Stimulated activated CD8-positive, alpha-beta memory T cell treated with anti-CD3 and anti-CD28 coated beads, Interleukin-15, amount 100 ng/mL, for 4 hours (primary cell): ENCODE measurements at places on chromosomes 2 and 18.

DNA sequence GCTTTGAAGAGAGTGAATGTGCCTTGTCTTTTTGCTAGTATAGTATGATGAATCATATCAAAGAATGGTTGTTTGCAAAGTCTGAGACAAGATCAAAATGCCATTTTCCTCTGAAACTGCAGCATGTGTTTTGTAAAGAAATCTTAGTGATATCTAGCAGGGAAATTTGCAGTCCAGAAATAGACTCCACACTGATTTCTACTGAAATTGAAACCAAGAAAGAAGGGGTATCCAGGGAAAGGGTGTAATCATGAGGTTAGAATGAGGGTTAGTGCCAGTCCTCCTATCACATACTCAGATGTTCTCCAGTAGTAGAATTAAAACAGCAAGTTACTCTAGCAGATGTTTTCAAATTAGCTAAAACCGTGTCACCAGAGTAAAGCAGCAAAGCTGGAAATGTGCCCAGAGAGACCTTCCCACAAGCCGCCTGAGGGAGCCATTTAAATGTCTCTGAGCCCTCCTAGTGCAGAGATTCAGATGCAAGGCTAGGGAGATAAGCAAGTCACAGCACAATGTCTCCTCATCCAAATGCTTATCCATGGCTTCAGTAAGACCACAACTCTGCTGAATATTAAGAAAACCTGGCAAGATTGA lies 4.9 kb downstream of the DLGAP1 start:
- DNase-seq = no peak

GRCh38 chr2:9074930-9075329 lies 71.4 kb upstream of the MBOAT2 start:
- no peak for DNase-seq

GRCh38 chr18:79922971-79923411 lies 28.5 kb downstream of the SLC66A2 start:
- DNase-seq = no peak

GRCh38 chr2:187138265-187138664 lies 289.3 kb upstream of the ZSWIM2 start:
- DNase-seq = no peak

GRCh38 chr2:231387904-231388724 lies 7.4 kb upstream of the B3GNT7 start:
- DNase-seq = no peak

GRCh38 chr2:102520009-102520408 lies 47.0 kb downstream of the SLC9A4 start:
- no peak for DNase-seq

DNA sequence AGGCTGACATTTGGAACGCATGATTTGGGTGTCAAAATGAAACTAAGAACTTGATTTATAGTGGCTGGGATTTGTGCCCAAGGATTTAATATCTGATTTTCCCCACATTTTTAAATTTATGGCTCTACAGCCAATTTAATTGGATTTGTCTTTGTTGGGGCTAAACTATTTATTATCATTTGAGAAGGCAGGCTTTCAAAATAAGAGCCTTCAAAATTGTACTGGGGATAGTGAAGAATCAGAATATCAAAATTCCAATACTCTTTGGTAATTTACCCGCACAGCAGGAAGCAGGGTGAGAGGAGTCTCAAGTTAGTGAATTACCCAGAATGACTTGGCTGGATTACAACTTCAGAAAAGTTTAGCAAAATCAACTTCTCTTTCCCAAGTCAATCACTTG lies 278.1 kb downstream of the LRATD1 start:
- DNase-seq = no peak

GRCh38 chr2:105609746-105610402 lies 134.8 kb upstream of the NCK2 start:
- DNase-seq = no peak

DNA sequence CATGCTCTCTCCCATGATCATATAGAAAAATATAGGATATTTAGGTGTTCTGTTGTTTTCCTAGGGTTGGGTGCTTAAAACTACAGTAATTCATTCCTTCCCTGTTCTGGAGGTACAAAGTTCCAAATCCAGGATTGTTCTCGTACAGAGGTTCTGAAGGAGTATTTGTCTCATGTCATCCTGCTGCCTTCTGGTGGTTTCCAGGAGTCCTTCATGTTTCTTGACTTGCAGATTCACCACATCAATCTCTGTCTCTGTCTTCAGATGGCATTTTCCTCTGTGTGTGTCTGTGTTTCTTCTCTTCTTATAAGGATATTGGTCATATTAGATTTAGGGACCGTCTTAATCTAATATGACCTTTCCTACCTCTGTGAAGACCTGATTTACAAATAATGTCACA lies 397.9 kb downstream of the NYAP2 start:
- DNase-seq = no peak

GRCh38 chr2:21467910-21468309 lies 344.1 kb downstream of the TDRD15 start:
- DNase-seq = no peak

GRCh38 chr2:5467178-5467905 lies 224.8 kb upstream of the SOX11 start:
- no peak for DNase-seq

DNA sequence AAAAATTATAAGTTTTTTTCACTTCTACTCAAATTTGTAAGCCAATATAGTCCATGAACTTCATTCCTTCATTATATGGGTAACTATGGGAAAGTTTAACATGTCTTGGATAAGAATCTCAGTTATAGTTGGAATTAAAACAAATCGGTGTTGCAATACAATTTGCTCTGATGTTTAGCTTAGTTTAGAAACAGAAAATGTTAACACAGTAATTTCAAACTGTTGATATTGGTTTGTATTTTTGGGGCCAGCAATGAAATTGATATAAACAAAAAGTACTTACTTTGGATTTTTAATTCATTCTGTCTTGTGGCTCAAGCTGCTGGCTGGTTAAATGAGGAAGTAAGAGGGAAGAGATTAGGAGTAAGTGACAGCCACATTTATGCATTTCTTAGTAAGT lies 368.5 kb upstream of the NT5C1B start:
- DNase-seq = no peak

GRCh38 chr2:99910902-99911301 lies 231.5 kb downstream of the AFF3 start:
- DNase-seq = no peak

GRCh38 chr2:146661473-146662096 lies 1183.2 kb upstream of the ACVR2A start:
- DNase-seq = no peak

- DNase-seq = no peak
Measured at GRCh38 chr2:43708891-43709290, 32.7 kb upstream of the C1GALT1C1L start.

GRCh38 chr2:83342860-83343329 lies 1116.2 kb downstream of the SUCLG1 start:
- DNase-seq = no peak

DNA sequence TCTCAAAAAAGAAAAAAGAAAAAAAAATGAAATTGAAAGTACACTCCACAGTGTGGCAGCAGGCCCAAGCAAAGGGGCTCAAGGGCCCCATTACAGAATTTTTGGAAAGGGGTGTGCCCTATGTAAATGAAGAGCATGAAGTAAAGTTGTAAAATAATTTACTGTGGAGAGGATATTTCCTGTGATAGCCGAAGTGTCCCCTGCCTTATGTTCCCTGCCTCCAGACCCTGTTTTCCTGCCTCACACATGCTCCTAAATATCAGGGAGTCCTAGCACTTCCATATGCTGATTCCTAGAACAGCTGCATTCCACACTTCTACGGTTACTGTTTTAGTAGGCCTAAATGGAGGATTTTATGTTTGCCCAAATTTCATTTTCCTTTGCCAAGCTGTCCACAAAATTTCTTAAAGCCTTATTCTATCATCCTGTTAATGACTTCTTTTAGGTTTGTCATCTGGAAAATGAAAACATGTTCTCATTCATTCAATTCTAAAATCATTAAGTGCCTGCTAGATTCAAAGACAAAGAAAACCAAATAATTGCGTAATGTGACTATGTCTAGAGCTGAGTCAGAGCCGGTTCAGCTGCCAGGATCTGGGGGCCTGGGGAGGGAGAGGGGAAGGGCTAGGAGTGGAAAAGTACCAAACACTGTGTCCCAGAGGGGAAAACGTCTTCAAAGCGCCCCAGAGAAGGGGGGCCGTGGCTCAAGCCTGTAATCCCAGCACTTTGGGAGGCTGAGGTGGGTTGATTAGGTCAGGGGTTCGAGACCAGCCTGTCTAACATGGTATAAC lies 25.9 kb upstream of the IMPA2 start:
- DNase-seq = no peak

GRCh38 chr2:168525716-168526446 lies 69.8 kb downstream of the CERS6 start:
- DNase-seq = no peak

- no peak for DNase-seq
Measured at GRCh38 chr18:22363867-22364463, 53.8 kb downstream of the CTAGE1 start.

- DNase-seq = no peak
Measured at GRCh38 chr2:157438863-157439823, 4.7 kb downstream of the CYTIP start.

- DNase-seq = no peak
Measured at GRCh38 chr2:232966122-232966521, 46.9 kb downstream of the NGEF start.

GRCh38 chr2:22478329-22478728 lies 906.6 kb upstream of the KLHL29 start:
- DNase-seq = no peak

- no peak for DNase-seq
Measured at GRCh38 chr2:1871171-1871570, 126.9 kb upstream of the PXDN start.

GRCh38 chr18:42271647-42272414 lies 316.8 kb downstream of the PIK3C3 start:
- no peak for DNase-seq

DNA sequence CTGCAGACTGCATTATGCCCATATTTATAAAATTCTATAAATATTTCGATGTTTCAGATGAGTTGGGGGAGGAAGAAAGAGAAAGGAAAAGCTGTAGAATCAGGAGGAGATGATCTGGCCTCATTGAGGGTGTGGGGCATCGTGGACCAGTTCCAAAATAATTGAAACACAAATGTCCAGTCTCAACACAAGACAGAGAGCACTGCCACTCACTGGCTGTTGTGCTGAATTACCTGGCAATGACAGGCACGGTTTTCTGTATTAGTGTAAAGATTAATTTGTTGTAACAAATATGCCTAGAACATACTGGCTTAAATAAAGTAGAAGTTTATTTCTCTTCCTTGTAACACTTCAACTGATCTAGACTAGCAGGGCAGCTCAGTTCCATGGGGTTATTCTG lies 24.1 kb downstream of the POLE4 start:
- no peak for DNase-seq

DNA sequence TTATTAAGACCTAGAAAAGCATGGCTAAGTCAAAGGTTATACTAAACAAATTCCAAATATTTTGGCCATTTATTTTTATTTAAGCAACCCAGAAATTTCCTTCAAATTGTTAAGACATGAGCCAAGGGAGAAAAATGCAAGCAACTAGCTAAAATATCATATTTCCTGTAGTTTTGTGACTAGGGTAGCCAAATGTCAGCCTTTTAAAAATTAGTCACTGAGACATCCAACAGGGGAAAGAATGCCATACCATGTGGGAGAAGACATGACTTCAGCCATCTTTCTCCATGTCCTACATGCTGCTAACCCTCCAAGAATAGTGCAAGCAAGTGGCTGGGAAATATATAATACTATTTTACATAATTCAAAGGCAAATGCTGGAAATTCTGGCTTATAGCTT lies 197.9 kb downstream of the DSEL start:
- DNase-seq = no peak

DNA sequence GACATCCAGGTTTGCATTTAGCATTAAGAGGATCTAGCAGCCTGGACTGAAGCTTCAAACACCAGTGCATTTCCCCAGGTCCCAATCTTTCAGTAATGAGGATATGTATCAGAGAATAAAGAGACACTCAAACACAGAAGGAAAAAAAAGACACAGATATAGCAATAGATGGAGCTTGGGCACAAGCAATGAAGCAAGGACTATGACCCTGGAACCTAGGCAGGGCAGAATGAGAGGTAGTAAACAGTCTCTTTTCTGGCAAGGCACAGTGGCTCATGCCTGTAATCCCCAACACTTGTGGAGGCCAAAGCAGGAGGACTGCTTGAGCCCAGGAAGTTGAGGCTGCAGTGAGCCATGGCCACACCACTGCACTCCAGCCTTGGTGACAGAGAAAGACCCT lies 80.7 kb upstream of the HNRNPA3 start:
- DNase-seq = no peak

GRCh38 chr2:198471291-198471690 lies 666.9 kb downstream of the PLCL1 start:
- no peak for DNase-seq

DNA sequence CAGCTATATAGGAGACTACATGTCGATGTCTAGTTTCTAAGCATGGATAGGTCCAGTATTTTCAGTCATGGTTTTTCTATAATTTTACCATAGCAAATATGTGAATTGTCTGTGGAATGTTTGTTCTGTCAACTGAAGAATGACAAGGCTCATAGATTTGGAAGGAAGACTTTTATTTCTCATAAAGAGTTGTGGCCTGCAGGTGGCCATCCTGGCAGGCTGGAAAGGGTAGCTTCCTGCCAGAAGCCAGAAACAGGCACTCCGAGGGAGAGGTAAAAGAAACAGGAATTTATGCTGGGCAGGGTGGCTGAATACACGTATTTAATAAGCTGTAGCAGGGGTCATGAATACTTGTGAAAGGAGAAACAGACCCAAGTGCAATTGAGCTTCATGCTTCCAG lies 182.1 kb downstream of the PARD3B start:
- no peak for DNase-seq

- no peak for DNase-seq
Measured at GRCh38 chr2:179059026-179059700, 9.2 kb upstream of the CCDC141 start.

GRCh38 chr2:205754285-205754923 lies 72.1 kb downstream of the NRP2 start:
- no peak for DNase-seq

- no peak for DNase-seq
Measured at GRCh38 chr2:54097124-54097523, 18.3 kb upstream of the ACYP2 start.

DNA sequence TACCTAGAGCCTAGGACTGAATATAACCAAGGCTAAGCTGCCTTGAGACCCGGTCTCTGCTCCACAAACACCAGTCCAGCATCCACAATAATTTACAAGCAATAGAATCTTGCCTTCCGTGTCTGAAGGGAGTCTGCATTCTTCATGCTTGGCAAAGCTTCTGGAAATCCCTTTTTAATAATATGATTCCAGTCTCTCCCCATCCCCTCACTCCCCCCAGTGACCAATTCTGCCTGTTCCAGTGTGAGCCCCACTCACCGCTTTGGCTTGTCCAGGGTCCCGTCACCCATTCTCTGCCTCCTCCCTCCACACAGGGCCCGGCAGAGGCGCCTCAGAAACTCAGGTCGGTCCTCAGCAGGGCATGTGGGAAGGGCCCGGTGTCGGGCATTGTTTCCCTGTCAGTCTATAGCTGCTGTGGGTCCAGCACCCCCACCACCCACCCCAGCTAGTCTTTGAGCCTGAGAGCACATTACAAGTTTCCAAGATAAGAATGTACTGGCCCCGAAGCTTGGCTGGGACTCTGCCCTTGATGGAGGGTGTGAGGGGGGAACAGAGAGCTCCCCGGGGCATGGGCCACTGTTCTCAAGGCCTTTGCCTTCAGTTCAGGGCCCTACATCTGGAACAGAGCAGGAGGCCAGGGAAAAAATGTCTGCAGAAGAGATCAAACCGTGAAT lies 129.7 kb upstream of the MYCN start:
- no peak for DNase-seq
